ENCODE measurements at places on chromosomes 3 and 15.

DNA sequence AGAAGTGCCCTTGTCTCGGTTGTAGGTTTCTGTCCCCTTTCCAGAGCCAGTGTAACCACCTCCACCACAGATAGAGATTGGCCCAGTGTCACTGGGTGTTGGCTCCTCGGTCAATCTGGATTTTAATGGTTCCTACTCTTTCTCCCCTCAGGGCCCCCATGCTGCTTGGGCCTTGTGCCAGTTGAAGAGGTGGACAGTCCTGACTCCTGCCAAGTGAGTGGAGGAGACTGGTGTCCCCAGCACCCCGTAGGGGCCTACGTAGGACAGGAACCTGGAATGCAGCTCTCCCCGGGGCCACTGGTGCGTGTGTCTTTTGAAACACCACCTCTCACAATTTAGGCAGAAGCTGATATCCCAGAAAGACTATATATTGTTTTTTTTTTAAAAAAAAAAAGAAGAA is 75.2 kb downstream of the BOC start:
- no peak for DNase-seq

DNA sequence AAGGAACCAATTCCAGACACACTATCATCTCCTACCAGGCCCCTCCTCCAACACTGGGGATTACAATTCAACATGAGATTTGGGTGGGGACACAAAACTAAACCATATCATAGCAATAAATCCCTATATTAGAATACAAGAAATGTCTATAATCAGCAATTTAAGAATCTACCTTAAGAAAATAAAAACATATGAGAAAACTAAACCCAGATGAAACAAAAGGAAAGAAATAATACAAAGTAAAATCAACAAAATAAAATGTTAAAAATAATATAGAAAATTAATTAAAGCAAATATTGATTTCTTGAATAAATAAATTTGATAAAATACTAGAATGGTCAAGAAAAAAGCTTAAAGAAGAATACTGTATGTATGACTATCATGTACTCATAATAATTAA is 6.1 kb upstream of the OSTN start:
- DNase-seq, result no peak

- no peak for DNase-seq
Measured at GRCh38 chr3:133821767-133822638, 16.4 kb downstream of the SRPRB start.

DNA sequence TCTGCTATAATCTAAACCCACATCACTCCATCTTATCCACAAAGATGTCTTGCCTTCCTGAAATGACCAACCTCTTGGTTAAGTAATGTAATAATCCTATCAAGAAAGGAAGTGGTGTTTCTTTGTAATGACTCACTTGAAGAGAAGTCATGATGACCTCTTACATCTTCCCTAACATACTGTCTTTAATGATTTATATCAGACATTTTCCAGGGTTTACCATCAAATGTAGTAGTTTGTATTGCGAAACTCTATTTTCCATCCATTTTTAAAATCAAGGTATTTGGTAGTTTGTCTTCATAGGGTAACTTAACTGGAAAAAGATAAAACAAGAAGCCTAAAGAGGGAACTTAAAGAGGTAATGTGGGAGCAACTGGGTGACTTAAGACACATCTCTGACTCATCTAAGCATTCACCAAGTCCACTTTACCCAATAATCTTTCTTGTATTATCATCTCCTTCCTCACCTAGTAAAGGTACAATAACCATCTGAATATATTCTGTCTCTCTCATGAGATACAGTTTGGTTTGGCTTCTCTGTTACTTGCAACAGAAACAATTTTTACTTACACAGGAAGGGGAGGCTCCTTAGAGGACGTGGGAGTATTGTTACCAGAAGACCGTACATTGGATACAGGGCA is 5.7 kb upstream of the MAPK6 start:
- DNase-seq, result no peak

DNA sequence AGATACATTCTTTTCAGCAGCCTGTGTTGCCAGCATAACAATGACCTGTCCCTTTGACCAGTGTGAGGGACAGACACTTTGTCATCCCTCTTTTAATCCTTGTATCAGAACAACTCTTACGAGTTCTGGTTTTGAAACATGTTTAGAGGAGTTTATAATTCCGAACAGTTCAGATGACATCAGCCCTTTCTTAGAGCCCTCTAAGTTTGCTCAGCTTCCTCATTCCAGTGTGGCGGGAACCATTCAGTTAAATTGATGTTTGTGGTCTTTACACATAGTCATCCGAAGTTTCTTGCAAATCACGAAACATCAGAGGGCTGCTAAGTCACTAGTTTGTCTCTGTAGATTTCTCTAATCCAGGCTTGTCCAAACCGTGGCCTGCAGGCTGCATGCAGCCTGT is 102.5 kb downstream of the AKAP13 start:
- no peak for DNase-seq

- DNase-seq, result no peak
Measured at GRCh38 chr3:29408676-29409075, 127.8 kb downstream of the RBMS3 start.

GRCh38 chr3:193271101-193271840 is 30.2 kb downstream of the PLAAT1 start:
- DNase-seq, result no peak

DNA sequence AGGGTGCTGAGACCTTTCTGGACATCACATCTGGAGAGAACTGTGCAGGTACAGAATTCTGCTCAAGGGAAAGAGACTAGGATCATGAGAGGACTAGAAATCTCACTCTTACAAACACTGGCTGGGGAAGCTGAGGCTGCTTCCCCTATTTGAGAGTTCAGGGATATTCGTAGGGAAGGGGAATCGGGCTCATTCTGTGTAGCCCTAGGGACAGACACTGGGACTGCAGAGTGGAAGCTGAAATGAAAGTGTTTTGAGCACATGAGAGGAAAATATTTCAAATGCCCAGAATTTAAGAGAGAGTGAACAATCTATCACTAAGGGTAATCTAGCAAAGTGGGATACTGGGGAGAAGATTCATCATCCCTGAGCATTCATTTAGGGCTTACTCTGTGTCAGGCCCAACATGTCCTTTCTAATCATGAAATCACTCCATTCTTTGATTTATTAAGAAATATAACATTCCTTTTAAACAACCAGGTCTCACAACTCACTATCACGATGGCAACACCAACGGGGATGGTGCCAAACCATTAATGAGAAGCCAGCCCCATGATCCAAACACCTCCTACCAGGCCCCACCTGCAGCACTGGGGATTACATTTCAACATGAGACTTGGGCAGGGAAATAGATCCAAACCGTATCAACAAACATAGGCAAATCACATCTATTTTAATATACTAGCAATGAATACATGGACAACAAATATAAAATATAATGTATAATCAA is 63.0 kb downstream of the CPN2 start:
- no peak for DNase-seq

DNA sequence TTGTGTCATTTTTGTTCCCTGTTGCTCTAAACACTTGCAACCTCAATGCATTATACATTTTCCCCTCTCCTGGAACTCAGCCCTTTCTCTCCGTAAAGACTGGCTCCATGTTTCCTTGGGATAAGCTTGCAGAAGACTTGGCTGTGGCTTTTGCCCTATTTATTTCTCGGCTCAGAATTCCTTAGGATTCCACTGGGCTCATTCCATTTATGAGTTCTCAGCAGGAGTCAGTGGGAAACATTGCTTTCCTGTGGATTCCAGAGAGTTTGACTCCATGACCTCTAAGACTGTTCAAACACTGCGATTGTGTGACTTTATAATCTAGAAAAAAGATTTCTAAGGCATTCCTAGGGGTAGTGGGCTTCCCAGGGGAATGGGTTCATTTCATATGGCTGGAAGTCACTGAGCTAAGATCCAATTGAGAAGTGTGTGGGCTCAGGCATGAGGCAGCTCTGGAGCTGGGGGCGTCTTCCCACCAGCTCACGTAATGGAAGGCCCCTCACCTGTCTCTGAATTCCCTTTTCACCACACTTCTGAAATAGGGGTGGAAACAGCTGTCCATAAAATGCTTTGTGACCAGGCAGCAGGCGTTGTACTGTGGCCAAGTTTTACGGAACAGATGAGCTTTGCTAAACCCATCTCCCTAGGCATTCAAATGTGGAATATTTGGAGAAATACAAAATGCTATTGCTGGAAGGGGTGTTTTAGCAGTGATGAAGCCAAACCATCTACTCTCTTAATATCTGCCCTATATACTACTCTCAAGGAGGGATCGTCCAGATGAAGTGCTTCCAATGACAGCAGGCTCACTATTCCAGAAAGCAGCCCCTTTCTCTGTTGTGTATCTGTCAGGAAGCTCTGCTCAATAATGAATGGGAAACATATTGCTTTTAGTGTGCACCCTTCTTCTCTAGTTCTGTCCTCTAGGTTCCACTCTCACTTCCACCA is 91.8 kb upstream of the BCL6 start:
- no peak for DNase-seq

GRCh38 chr3:51845129-51845528 is 16.3 kb upstream of the IQCF2 start:
- no peak for DNase-seq

DNA sequence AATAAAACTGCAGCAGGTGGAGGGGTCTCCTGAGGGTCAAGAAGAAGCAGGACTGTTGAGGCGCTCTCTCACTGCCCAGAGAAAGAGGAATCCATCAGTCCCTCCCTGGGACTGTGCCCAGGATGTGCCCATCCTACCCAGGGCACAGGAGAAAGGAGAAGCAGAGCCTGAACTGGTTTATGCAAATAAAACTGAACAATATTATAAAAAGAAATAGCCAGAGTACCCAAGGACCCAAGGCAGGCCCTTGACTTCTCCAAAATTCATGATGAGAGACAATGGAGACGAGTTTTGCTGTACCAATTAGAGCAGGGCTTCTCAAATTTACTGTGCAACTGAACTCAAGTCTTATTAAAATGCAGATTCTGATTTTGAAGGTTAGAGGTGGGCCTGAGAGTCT is 211.0 kb downstream of the IGSF11 start:
- DNase-seq, result no peak

DNA sequence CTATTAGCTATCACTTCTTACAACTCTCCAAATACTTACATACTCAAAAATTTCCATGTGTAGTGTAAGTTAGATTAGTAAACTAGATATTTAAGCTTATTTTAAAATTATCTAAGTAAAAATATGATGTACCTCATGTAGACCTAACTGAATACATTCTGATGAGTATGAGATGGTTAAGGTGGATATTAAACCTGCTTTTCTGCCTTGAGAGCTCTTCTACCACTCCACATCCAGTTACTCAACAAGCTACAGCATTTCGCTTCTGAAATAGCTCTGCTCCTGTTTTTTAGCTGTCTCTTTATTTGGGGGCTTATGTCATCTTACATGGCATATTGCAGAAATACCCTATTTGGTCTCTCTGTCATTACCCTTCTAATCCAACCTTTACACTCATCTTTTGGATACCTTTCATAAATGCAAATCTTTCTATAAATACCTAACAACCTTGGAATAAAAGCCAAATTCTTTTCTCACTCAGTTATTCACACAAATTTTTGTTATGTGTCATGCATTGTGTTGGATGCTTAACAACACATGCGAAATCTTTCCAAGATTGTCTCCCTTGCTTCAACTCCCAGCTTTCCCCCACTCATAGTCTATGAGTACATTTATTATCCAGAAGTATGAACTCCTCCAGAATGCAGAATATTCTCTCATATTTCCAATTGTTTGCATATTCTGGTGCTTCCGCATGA is 92.0 kb downstream of the ALCAM start:
- DNase-seq, result no peak

GRCh38 chr3:50574444-50574831 is 5.1 kb downstream of the HEMK1 start:
- DNase-seq, result no peak

DNA sequence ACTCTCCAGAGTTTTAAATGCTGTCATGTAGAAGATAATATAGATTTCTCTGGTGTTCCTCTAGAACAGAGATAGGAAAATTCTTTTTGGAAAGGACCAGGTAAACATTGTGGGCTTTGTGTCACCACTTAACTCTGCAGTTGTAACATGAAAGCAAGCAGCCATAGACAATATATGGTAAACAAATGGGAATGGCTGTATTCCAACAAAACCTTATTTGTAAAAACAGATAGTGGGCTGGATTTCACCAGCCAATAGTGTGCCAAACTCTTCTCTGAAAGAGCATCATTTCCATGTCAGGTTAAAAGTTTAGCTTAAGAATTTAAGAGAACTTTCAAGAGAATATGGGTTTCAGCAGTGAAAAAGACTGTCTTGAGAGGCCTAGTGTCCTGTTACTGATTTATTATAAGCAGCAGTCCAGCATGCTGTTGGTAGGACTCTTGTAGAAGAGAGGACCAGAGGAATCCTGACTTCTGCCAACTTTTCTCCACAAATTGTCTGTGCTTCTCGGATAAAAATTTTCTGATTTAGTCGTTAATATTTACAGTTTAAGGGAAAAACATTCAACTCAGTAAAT is 107.7 kb downstream of the TCF12 start:
- no peak for DNase-seq

- DNase-seq, result no peak
Measured at GRCh38 chr3:139677388-139678155, at the start of gene NMNAT3. TSS of gene NMNAT3 (minus strand) at chr3:139677972. CDS start at chr3:139627724, 50,248 bp downstream.

DNA sequence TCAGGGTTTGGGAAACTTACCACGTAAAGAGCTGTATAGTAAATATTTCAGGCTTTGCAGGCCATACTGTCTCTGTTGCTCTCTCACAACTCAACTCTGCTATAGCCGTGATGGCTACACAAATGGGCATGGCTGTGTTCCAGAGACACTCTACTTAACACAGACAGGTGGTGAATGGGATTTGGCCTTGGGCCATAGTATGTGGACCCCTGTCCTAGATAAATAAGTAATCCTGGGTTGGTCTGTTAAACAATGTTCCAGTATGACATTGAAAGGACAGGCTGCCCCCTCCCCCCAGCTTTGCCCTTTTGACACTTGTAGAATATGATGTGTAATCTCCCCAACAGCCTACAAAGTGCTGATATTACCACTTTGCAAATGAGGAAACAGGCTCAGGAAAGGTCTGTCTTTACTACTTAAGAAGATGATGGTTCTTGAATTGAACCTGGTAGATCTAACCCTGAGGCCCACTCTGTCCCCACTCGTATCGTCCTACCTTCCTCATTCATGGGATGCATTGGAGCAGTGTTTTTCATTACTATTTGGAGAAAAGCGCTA is 38.4 kb downstream of the SLCO3A1 start:
- peak; percentile 29 for DNase-seq

DNA sequence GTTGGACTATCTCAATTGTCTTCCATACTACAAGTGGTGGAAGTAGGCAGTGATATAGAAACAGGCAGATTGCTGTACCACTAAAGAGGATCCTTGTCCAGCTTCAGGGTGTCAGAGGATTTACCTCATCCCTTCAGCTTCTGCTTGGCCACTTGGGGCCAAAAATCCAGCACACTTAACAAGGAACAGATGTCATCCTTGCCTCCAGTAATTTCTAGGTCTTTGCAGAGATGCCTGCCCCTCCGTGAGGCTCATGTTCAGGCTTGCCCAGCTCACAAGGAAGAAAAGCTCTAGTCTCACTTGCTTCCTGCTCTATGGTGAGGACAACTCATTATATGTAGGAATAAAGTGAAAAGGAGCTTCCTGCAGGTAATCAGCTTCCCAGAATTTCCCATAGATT is 510.3 kb downstream of the EPHA3 start:
- no peak for DNase-seq

DNA sequence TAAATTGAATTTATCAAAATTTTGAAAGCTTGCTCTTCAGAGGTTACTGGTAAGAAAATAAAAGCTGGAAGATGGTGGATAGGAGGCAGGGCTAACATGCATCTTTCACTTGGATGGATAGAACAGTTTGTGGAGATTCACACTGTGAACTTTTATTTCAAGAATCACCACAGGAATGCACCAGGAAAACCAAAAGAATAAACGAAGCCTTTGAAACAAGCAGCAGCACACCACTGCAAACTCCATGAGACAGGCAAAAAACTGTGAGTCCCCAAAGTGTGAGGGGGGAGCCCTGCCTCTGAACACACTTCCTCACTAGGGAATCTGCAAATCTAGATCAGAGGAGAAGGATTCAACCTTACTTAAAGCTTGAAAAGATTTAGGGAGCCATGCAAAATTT is 122.2 kb downstream of the RTP4 start:
- no peak for DNase-seq

All from NCI-H748 treated with DMSO at 0.1 percent for 48 hours (cell line).